Dorsolateral prefrontal cortex (tissue), 122 donors: ENCODE measurements at places on chromosomes 12 and 14.

DNA sequence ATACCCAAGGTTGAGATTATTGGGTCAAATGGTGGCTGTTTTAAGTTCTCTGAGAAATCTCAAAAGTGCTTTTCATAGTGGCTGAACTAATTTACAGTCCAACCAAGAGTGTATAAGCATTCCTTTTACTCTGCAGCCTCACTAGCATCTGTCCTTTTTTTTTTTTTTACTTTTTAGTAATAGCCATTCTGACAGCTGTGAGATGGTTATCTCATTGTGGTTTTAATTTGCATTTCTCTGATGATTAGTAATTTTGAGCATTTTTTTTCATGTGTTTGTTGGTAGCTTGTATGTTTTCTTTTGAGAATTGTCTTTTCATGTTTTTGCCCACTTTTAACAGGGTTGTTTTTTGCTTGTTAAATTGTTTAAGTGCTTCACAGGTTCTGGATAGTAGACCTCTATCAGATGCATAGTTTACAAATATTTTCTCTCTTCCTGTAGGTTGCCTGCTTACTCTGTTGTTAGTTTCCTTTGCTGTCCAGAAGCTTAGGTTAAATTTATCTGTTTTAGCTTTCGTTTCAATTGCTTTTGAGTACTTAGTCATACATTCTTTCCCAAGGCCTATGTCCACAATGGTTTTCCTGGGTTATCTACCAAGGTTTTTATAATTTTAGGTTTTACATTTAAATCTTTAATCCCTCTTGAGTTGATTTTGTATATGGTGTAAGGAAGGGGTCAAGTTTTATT is 881.3 kb upstream of the SEL1L start:
- DNase-seq = no peak

GRCh38 chr12:126353604-126354003 is 1288.4 kb downstream of the AACS start:
- no peak for DNase-seq

GRCh38 chr14:73231981-73232851 is 5.1 kb upstream of the PAPLN start:
- DNase-seq = no peak

DNA sequence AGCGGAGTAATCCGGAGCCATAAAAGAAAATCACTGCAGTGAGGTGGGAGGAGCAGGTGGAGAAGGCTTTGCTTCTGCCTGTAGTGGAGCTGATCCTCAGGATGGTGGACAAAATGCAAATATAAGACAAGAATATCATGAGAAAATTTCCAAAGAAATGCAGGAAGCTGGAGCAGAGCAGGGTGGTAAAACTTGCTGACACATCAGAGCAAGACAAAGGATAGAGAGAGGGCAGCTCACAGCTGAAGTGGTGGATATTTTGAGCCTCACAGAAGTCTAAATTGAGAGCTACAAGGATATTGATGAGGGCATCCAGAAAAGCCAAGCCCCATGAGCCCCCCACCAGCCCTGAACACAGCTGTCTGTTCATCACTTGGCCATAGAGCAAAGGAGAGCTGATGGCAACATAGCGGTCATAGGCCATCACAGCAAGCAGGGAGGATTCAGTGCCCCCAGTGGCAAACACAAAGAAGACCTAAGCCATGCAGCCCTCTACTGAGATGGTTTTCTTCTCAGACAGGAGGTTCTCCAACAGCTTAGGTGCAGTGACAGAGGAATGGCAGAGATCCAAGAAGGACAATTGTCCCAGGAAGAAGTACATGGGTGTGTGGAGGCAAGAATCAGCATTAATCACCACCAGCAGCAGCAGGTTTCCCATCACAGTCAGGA is 30.0 kb upstream of the ANP32D start:
- no peak for DNase-seq

GRCh38 chr14:65153101-65153500 is 50.8 kb upstream of the MAX start:
- DNase-seq = no peak

DNA sequence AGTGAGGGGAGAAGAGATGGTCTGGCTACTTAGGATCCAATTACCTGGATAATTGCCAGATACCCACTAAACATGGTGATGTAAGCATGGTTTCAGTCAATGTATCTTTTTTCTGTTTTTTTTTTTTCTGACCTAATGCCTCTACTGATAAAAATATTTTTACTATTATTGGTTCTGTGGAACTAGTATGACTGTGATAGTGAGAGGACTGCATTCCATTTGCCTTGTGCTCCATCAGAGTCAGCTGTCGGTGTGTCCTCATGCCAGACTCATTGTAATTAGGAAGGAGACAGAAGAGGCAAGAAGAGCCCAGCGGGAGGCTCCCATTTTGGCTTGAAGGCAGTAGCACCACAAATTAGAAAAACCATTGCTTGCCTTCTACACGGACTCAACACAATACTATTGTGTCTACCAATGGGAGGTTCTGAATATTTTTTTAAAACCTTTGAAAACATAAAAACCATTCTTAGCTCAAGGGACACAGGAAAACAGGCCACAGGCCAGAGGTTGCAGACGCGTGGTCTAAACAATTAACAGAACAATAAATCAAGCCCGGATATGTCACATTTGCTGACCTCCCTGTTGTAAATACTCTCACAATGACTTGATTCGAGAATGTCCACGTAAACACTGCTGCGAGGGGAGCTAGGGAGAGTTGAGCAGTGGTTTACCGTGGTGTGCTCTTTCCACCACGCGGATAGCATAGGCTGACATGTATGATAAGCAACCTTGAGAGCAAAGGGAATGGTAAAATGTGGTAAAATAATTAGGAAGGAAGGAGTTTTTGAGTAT is 13.5 kb upstream of the DCP1B start:
- no peak for DNase-seq

DNA sequence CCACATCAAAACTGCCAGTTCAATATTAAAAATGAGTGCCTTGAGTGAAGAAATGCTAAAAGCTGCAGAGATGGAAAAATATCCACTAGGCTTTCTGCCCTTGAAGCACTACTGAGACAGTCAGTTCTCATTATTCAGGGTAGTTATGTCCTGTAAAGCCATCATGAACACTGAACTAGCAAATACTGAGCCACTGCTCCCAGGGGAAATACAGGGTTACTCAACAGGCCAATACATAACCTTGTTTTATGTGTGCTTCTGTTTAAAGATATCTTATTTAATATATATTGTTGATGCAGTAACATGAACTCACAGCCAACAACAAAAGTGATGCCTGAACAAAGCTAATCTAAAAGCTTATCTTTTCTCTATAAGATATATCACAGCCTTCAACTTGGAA is 3.3 kb downstream of the RAD52 start:
- DNase-seq = no peak

GRCh38 chr12:45879363-45879895 is 110.9 kb downstream of the SCAF11 start:
- DNase-seq = no peak

DNA sequence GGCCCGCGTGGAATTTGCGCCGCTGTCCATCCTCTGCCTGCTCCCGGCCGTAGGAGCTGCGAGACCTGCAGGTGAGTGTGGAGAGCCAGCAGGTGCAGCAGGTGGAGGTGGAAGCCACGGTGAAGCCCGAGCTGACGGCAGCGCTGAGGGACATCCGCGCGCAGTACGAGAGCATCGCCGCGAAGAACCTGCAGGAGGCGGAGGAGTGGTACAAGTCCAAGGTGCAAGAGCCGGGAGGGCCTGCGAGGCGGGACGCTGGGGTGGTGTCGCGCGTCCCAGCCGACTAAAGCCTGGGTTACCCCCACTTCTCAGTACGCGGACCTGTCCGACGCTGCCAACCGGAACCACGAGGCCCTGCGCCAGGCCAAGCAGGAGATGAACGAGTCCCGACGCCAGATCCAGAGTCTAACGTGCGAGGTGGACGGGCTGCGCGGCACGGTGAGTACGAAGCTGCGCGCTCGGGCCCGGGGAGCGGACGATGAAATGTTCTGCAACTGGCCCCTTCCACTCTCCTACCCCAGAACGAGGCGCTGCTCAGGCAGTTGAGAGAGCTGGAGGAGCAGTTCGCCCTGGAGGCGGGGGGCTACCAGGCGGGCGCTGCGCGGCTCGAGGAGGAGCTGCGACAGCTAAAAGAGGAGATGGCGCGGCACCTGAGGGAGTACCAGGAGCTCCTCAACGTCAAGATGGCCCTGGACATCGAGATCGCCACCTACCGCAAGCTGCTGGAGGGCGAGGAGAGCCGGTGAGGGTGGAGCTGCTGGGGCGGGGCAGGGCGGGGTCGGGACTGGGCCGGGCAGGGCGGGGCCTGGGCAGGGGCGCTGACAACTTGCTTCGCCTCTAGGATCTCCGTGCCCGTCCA is 2.1 kb downstream of the PRPH start:
- no peak for DNase-seq

GRCh38 chr14:81222691-81223090 is 1.9 kb upstream of the GTF2A1 start:
- no peak for DNase-seq

- DNase-seq = no peak
Measured at GRCh38 chr12:70049596-70050360, 193.5 kb upstream of the CNOT2 start.

DNA sequence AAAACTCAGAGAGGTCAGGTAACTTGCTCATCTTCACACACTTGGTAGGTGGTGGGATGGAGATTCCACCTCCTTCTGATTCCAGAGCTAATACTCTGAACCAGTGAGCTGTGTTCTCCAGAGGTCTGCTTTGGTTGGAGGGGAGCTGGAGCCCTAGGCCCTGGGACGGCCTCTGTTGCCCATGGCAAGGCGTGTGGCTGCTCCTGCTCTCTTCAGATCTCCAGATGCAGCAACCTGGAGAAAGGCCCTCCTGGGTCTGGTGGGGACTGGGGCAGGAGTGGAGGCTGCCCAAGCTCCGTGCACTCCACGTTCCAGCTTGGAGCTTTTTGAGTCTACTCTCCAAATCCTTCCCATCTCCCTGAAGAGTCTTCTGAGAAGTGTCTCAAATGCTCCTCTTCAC is 10.7 kb downstream of the CCND2 start:
- DNase-seq = no peak

GRCh38 chr12:107228076-107228475 is 134.7 kb upstream of the CRY1 start:
- no peak for DNase-seq

DNA sequence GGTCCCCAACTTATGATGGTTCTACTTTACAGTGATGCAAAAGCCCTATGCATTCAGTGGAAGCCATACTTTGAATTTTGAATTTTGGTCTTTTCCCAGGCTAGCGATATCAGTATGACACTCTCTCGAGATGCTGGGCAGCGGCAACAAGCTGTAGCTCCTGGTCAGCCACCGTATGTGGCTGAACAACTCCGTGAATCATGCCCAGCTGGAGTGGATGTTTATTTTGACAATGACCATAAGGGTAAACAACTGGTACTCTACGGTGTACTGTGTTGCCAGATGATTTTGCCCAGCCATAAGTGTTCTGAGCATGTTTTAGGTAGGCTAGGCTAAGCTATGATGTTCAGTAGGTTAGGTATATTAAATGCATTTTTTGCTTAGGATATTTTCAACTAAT is 8.2 kb upstream of the ZNF410 start:
- DNase-seq = no peak

DNA sequence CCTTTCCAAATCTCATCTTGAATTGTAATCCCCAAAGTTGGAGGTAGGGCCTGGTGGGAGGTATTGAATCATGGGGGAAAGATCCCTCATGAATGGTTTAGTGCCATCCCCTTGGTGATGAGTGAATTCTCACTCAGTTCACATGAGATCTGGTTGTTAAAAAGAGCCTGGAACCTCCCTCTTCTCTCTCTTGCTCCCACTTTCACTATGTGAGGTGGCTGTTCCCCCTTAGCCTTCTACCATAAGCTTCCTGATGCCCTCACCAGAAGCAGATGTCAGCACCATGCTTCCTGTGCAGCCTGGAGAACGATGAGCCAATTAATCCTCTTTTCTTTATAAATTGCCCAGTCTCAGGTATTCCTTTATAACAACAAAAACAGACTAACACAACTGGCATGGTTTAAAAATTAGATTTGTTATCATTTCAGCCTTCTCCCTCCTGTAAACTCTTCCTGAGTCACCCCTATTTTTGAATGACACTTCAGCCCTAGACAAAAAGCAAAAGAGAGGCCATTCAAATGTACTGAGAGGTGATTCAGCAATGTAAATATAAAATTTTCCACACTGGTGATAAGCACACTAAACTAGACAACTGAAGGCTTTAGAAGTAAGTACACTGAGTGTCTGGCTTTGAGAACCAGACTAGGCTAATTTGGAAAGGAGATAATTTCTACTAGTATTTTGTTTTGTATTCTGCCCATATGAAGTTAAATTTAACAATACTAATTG is 212.1 kb upstream of the ABCD2 start:
- no peak for DNase-seq

- DNase-seq = no peak
Measured at GRCh38 chr12:87728931-87729593, 300.1 kb downstream of the C12orf50 start.

DNA sequence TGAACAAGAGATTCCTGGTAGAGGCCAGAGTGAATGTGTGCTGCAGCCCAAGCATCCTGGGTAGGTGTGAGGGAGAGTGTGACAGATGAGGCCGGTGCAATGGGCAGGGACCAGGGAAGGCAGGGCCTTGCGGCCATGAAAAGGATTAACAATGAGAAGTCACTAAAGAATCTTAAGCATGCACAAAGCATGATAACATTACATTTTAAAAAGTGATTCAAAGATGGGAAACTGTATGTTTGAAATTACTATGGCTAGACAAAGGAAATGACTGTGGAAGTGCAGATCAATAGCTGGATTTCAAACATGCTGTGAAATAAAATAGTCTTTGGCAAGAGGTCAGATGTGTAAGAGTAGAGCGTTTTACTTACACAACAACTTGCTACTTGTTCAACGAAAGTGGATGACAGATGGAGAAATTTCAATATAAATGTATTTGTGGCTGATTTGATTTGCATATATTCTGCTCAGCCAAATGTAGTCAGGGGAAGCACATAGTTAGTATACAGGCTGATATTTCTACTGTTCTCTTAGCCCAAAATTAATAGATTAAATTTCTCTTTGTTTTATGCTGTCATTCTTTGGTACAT is 175.5 kb downstream of the CCDC59 start:
- DNase-seq = no peak

DNA sequence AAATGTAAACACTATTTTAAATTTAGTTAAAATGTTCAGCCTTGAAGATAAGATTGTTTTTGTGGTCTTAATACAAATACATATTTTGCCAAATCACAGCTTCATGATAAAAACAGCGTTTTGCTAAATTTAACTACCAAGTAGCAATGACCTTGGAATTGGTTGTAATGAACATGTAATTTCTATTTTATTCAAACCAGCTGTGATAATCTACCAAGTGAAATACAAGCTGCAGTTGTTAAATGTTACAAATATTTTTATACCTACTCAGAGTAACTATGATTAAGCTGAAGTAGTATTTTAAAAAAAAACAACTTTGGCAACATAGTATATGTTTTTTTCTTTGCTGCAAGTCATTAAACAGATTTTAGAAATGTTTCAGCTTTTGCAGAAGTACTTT is 96.2 kb downstream of the CPSF2 start:
- no peak for DNase-seq
